ENCODE measurements at places on chromosomes 16 and 17.

DNA sequence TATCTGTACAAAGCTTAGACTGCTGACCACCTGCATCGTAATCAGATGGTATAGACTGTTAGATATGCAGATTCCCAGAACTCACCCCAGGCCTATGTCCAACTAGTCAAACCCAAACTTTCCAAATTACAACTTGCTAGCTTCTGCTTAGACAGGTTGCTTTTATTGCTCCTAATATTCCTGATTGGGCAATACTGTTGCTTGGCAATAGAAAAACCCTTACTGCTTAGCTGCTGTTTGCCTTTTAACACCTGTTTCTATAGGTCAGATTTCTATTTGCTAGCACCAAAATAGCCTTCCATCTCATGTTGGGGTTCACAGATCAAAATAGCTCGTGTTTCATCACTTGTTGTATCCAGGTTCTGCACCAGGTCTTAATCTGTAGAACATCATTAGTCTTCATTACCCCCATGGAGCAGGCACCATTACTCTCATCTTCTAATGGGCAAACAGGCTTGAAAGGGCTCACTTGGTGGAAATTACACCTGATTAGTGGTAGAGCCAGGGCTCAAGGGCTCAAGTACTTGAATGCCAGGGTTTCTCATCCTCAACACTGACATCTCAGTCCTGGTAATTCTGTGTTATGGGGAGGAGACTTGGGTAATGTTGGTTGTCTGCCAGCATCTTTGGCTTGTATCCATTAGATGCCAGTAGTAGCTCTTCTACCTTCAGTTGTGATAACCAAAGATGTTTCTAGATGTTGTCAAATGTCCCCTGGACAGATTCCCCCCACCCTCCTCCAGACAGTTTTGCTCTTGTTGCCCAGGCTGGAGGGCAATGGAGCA, 2.7 kb downstream of the ZP2 start:
- no peak for DNase-seq

- no peak for DNase-seq
Observed at GRCh38 chr16:67311607-67312488, 14.7 kb downstream of the KCTD19 start.

GRCh38 chr16:50699326-50700159, 6.1 kb downstream of the NOD2 start:
- DNase-seq, result no peak

GRCh38 chr16:63703612-63704011, 1418.3 kb downstream of the CDH11 start:
- no peak for DNase-seq

DNA sequence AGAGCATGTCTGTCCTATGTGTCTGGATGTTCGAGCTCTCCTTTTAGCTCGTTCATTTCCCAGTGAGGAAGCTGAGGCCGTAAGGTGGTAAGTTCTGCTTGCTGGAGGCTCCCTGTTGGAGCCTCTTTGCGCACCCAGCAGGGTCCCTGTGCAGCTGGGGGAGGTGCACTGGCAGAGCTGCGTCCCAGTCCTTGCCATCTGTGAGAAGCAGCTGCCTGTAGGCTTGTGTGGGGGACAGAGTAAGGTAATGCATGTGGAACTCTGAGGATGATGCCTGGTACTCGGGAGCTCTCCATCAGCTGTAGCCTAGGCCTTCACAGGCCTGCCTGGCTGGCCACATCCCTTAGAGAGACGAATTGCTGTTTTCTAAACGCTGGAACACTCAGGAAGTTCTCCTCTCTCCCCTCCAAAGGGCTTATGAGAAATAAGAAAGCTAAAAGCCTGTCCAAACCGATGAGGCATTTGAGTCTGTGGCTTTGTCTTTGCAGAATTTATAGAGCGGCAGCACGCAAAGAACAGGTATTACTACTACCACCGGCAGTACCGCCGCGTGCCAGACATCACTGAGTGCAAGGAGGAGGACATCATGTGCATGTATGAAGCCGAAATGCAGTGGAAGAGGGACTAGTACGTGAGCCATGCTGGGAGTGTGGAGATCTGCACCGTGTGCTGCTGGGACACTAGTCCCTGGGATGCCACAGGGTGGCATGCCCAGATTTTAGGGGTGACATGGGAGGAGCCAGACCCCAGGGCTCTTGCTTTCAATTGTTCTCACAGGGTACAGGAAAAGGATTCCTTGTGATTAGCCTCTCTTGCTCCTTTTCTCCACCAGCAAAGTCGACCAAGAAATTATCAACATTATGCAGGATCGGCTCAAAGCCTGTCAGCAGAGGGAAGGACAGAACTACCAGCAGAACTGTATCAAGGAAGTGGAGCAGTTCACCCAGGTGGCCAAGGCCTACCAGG, 1.6 kb downstream of the NDUFB10 start:
- peak; percentile 80 for DNase-seq

GRCh38 chr17:47690121-47690520, 3.8 kb upstream of the TBKBP1 start:
- DNase-seq, result no peak

DNA sequence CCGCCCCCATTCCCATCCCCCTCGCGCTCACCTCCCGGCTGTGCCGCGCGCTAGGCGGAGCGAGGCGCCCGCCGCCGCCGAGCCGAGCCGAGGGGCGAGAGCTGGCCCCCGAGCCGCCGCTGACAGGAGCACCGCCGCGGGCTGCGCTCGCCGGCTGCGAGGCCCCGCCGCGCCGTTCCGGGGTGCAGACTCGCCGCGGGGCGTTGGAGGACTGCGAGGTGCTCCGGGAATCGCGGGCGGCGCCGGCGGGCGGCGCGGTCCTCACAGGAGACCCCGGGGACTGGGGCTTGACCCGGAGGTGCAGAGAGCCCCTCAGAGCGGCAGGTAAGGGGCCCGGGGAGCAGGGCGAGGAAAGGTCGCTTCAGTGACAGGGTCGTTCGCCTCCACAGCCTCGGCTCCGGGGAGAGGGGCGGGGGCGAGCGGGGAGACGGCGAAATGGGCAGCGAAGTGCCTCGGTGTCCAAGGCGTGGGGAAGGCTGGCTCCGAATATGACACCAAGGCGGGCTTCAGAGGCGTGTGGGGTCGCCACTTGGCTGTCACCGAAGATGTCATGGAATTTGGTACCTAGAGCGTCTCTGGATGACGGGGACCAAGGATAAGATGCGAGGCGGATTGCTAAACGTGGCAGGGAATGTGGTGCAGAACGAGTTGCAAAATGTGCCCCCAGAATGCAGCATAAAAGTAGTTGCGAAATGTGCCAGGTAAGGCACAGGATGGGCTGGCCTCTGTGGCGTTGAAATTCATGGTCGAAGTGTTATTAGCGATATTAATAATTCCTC, 580 bp downstream of the TANC2 start:
- DNase-seq, result peak; percentile 45

DNA sequence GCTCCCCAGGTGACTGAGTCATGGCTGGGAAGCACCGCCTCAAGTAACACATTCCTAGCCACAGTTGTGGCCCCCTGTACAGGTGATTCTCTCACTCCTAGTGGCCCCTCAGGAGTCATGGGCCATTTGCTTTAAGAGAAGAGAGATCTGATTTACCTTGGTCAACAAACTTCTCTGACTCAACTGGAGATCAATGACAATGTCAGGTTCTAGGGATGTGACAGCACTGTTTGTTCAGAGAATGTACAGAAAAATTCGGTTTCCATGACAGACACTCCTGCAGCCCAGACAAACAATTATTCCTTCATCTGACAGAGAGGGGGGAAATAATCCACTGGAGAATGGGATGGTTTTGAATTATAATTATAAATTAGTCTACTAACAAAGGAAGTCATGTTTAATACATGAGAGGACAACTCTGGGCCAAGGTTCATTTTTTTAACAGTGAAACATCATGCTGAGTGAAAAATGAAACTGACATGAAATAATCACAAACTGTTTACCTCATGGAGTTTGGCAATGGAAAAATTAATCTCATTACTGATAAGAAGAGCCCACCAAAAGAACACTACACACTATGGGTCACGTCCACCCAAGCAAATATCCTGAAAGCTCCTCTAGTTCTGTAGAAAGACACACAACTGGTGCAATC, 9.7 kb downstream of the ERN1 start:
- no peak for DNase-seq

DNA sequence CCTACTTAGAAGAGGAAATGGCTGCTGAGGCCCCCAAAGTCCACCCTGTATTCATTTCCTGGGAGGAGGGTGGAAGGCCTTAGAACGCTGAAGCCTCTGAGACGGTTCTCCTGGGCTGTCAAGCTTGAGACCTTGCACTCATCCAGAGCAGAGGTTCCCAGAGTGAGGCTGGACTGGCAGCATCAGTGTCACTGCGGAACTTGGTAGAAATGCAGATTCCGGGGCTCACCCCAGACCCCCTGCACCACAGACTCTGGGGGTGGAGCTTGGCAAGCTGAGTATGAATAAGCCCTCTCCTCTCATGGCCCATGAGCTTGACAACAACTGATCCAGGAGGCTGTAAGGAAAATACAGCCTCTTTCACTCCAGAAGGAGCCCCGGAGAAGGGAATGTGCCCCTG, 218.3 kb downstream of the IRF8 start:
- DNase-seq, result no peak

GRCh38 chr16:81181013-81181720, 57.3 kb upstream of the BCO1 start:
- DNase-seq, result peak; percentile 11

- no peak for DNase-seq
Observed at GRCh38 chr16:21953541-21953902, 361 bp downstream of the UQCRC2 start.

- DNase-seq, result peak; percentile 56
Observed at GRCh38 chr16:76265434-76266045, 11.7 kb upstream of the CNTNAP4 start.

DNA sequence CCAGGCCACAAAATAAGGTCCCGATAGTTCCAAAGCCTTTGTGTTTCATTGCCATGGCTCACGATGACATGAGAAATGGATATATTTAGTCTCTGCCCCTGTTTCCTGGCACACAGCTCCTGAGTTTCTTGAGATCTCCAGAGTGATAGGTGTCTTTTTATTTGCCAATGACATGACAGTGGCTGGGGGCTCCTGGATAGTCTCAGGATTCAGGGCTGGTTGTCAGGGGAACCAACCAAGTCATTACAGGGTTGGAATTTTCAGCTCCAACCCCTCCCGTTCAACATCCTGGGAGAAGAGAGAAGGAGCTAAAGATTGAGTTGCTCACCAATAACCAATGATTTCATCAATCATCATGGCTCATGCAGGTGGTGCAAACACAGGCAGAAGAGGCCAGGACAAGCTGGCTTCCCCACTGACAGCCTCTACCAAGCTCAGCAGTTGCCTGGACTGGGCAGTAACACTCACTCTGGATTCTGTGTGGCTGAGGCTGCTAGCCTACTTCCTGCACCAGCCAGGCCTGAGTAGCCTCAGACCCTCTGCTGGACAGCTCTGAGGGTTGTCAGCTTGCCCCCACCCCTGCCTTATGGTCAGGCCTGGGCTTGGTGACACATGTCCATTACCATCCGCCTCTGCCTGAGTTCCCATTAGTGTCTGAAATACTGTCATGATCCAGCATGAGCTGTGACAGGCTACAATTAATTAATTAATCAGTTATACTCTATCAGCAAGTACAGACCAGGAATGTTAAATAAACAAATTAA, 534.4 kb upstream of the CDH5 start:
- no peak for DNase-seq

DNA sequence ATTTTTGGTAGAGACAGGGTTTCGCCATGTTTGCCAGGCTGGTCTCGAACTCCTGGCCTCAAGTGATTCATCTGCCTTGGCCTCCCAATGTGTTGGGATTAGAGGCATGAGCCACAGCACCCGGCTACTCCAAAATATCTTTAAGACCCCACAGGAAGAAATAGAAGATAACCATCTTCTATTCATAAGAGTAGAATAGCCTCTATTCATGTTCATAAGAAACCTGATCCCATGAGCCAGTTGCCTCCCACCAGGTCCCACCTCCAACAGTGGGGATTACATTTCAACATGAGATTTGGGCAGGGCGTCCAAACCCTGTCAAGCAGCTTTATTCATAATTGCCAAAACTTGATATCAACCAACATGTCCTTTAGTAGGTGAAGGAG, 13.9 kb upstream of the TMC7 start:
- no peak for DNase-seq

DNA sequence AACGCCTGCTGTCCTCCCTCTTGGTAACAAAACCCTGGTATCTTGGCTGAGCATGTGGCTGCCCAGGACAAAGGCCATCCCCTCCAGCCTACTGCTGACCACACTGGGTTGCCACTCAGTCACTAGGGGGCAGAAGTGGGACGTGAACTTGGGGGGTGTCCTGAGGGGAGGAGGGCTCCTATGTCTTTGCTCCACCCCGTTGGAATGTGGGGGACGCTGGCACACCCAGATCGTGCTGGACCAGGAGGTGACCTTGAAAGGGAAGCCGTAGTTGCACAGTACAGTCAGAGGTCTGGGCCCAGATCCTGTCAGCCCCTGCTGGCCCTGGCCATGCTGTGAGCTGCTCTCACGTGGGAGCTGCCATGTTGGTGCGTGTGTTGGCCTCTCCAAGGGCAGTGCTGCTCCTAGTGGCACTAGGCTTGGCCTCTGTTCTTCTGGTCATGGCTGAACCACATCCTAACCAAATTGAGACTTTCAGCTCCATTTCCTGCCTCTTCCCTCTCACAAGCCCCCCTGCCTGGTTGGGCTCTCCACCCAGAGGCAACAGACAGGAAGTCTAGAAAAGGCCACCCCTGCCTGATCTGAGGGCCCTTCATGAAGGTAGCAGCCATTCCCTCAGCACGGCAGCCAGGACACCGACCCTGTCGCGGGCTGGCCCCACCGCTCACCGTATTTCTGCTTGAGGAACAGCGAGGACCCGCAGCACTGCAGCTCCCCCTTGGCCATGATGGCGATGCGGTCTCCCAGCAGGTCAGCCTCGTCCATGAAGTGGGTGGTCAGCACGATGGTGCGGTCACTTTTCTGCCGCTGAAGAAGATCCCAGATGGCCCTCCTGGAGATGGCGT, 29.0 kb upstream of the RNPS1 start:
- peak; percentile 22 for DNase-seq

GRCh38 chr16:23383881-23384280, 69.1 kb downstream of the COG7 start:
- DNase-seq, result no peak

DNA sequence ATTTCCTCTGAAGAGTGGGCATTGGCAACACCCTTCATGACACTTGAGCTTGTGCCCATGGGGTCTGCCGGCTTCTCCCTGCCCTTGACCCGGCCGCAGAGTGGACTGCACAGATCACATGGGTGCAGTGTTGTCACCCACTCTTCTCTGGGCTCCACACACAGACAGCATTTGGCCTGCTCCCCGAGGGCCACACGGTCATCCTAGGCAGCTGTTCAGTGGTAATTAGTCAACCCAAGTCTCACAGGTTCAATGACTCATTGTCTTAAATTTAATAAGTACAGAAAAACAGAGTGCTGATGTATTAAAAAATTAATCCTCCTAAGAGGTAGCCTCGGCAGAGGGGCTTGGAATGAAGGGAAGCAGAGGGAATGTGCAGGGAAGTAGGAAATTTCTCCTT, 204.8 kb downstream of the MSI2 start:
- no peak for DNase-seq

Data from KBM-7 (cell line).